NCI-H526 treated with DMSO at 0.1 percent for 48 hours (cell line): ENCODE measurements at places on chromosomes 7 and 10.

DNA sequence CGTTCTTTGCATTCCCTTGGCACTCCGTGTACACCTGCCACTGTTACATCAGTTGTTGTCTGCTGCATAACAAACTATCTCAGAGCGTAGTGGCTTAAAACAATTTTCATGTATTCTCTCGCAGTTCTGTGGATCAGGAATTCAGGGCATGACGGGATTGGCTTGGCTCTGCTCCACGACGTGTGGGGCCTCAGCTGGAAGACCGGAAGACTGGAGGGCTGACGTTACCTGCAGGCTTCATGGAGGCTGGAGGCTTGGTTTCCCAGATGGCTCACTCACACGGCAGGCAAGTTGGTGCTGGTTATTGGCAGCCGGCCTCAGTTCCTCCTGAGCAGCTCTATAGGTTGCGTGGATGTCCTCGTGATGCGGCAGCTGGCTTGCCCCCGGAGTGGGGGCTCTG lies 25.5 kb downstream of the NYAP1 start:
- DNase-seq: no peak

DNA sequence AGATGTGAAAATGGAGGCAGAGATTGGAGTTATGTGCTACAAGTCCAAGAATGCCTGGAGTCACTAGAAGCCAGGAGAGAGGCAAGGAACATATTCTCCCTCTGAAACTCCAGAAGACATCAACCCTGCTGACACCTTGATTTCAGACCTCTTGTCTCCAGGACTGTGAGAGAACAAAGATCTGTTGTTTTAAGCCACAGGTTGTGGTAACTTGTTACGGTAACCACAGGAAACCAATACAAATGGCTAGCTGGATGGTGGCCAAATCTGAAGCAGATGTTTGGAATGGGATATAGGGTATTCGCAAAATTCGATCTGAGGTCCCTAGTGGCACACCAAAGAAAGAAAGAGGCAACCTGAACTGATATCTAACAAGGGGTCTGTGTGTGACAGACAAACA lies 129.0 kb downstream of the HERPUD2 start:
- no peak for DNase-seq

DNA sequence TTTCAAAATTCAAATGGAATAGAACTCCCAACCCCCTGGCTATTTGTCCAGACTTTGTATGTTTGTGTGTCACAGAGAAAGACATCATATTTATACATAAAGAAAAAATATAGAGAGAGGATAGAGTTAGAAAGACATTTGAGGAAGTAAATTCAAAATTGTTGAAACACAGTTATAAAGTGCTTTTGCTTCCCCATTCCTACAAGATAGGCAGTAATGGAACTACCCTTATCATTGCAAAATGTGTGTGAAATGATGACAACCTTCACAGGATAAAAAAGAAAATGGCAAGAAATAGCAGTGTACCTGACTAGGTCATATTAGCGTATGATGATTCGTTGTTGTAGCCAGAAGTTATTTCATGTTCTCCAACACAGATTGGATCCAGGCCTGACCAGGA lies 63.1 kb downstream of the FZD1 start:
- DNase-seq: no peak

- no peak for DNase-seq
These were observed 313.1 kb upstream of the ZNF32 start for GRCh38 chr10:43961523-43962345.

- no peak for DNase-seq
These were observed 159.7 kb upstream of the GPR26 start for GRCh38 chr10:123506455-123506854.

DNA sequence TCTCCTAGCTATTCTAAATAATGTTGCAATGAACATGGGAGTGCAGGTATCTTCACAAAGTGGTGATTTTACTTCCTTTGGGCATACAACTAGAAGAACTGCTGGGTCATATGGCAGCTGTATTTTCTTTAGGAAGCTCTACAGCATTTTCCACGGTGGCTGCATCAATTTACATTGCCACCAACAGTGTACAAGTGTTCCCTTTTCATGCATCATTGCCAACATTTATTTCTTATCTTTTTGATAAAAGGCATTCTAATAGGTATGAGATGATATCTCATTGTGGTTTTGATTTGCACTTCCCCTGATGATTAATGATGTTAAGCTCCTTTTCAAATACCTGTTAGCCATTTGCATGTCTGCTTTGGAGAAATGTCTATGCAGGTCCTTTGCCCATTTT lies 52.6 kb downstream of the NT5C2 start:
- DNase-seq: no peak
